ENCODE measurements at places on chromosomes 5 and 9. TPM values are rescaled to one million over a fixed set of nuclear protein-coding genes. Genes with fewer than 3 reads are reported as not detected.

GPR150 gene
- total RNA-seq = not detected

SPINK4 gene
- total RNA-seq = not detected

WDR38 gene
- total RNA-seq = not detected

AIF1L gene
- not detected for total RNA-seq

- no peak for DNase-seq
These were observed 9.8 kb upstream of the PCDHAC1 start for GRCh38 chr5:140916325-140916724.

- no peak for DNase-seq
These were observed 11.0 kb downstream of the CCT5 start for GRCh38 chr5:10261065-10261464.

GRCh38 chr9:129414377-129414992 is 206.4 kb downstream of the C9orf50 start:
- DNase-seq = peak; percentile 86

GRCh38 chr9:17065062-17065461 is 69.8 kb upstream of the CNTLN start:
- no peak for DNase-seq

- peak; percentile 82 for DNase-seq
These were observed 46.3 kb downstream of the NNT start for GRCh38 chr5:43649256-43649655.

Measured in GM23248 (cell line).